Stimulated activated CD8-positive, alpha-beta memory T cell treated with anti-CD3 and anti-CD28 coated beads, Interleukin-2, amount 100 ng/mL, for 1 hour (primary cell): ENCODE measurements at places on chromosomes 12 and 14.

GRCh38 chr12:23534196-23534595, 415.3 kb downstream of the SOX5 start:
- no peak for DNase-seq

- DNase-seq: no peak
Observed at GRCh38 chr12:58860788-58861240, 59.5 kb downstream of the LRIG3 start.

DNA sequence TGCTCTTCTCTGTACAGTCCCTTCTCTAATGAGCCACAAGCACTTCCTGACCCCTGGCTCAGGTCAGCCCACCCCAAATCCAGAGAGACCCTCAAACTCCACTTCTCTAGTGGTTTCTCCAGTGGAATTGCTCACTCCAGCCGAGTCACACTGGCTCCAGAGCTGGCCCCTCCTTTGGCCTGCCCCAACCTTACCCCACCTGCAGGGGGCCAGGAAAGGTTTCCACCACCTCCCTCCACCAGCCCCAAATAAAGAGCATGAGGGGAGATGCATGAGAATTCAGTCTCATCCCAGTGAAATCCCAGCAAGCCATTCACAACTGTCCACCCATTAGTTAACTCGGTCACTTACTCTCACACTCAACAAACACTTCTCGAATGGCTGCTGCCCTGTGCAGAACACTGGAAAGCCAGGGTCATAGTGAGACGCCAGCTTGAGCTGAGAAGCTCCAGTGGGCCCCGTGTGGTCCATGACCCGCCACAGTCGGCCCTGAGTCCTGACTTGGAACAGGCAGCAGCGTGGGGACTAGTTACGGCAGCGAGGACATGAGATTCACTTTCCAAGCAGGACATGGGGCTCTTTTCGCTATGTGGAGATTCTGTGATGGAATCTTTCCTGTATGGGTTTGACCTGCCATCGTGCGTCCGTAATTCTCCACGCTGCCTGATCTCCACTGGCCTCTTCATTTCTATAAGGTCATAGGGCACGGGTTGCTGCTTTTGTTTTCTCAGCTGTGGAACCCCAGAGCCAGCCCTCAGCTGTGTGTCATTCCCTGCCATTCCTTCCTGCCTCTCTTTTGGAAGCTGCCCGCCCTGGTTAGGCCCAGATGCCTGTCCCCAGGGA, 44.2 kb downstream of the SLC6A12 start:
- DNase-seq: no peak

DNA sequence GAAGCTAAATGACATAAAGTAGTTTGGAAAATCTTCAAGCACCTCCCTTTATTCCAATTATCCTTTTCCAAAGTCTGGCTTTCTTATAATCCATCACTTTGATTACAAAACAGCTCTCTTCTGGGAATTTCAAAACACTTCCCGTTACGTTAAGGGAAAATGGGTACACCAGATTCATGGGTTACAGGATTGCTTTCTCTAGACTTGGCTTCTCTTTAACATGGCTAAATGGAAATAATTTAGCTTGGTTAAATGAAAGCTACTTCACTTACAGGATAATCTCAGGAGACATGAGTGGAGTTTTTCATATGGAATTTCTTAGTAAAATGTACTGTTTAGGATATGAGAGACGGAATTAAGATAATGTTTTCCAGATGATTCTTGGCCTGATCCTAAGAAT, 14.7 kb downstream of the GSTZ1 start:
- no peak for DNase-seq

DNA sequence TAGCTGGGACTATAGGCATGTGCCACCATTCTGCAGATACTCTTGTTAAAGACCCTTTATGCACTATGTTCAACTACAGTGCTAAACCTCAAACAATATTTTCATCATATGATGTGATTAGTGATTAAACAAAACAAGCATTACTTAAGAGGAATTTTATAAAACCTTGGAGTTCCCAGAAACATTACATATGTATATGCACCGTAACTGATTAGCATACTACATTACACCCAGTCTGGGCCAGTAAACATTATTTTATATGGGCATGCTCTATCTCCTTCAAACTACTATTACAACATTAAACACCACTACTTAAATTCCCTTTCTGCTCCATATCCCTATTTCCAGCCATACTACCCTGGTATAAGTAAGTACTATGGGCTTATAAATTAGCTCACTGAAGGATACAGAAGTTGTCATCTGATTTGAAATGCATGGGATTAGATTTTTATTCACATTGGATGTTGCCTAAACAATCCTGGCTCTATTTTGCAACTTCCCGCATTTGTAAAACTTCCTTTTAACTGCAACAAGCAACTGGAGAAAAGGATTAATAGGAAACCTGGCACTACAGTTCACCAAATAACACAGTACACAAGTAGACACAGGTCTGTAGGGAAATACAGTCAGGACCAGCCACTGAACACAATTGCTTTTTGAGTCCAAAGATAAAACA, 205.8 kb downstream of the MED13L start:
- DNase-seq: no peak

DNA sequence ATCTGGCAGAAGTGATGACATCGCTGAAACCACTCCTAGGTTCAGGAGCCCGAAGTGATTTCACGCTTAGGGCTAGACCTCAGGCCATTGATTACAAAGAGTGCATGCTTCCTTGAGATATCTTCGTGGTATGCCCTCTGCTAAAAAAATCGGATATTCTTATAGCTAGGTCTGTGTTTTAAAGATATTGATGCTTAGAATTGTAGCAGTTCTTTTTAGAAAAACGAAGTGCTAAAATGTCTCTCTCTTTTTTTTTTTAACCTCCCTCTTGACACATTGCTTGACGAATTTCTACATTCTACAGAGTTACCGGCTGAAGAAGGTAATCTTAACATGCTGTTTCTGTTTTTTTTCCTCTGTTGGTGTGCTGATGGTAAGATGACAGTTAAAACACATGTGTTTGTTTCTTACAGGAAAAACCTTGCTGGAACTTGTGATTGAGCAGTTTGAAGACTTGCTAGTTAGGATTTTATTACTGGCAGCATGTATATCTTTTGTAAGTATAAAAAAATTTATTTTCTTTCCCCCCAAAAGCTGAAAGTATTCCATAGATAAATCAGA, 1.3 kb downstream of the ATP2A2 start:
- no peak for DNase-seq

GRCh38 chr12:108553799-108554198, 7.2 kb downstream of the SART3 start:
- DNase-seq: no peak

- peak; percentile 85 for DNase-seq
Observed at GRCh38 chr12:122266230-122266901, at the start of gene VPS33A. Gene VPS33A, minus strand, starts transcription at chr12:122266494. Its CDS starts 86 bp downstream, at chr12:122266408.

GRCh38 chr14:80364274-80364673, 153.0 kb upstream of the DIO2 start:
- DNase-seq: no peak

- no peak for DNase-seq
Observed at GRCh38 chr14:70988452-70988851, 81.2 kb downstream of the PCNX1 start.

DNA sequence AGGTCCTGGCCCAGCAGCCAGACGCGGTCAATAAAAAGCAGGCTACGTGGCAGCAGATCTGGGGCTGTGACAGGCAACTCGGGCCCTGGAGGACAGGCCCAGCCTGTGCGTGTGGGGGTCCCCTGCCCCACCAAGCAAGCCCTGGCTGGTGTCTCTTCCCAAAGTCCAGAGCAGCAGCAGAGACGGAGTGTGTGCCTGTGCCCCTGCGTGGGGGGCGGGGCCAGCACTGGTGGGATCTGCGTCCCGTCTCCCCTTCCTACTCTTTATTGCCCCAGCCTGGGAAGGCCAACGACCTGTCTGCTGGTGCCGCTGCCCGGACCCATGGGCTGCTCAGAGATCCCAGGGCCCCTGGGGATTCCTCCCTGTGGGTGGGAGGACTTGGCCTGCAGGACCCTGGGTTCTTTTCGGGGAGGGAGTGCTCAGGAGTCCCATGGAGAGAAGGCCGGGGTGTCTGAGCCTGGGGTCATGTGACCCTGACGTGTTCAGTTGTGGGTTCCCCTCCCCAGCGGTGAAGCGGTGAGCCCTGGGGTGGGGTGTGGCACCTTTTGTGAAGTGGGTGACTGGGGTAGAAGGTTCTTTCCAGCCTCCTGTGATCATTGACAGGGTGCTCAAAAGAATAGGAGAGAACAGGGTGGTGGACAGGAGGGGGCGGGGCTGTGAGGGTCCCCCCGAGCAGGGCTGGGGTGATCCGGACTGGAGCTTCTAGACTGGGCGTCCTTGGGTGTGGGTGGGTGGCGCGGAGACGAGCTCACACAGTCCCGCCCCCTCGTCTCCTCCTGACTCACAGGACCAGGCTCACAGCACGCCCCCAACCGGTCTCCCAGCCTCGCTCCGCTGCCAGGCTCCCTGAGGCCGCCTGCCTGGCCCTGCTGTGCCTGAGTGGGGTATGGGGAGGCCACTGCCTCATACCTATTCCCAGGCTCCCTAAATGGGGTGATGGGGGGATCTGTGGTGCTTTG, 22.4 kb downstream of the ASPG start:
- no peak for DNase-seq

DNA sequence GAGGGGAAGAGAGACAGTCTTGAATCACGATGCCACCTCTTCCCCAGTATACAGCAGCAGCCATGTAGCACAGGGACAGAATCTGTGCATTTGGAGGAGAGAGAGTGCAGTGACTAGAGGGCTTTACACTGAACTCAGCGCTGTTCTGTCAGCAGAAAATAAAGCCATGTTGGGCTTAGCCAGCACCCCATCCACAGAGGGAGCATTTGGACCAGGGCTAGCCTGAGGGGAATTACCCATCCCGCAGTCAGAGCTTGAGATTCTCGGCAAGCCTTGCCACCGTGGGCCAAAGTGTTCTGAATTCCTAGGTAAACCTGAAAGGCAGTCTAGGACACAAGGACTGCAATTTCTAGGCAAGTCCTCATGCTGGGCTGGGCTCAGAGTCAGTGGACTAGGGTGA, 120.4 kb upstream of the CNOT2 start:
- no peak for DNase-seq

- DNase-seq: no peak
Observed at GRCh38 chr12:72304751-72305150, 32.6 kb downstream of the TRHDE start.
